Stimulated activated naive CD8-positive, alpha-beta T cell treated with anti-CD3 and anti-CD28 coated beads, Interleukin-15, amount 100 ng/mL, for 72 hours (primary cell): ENCODE measurements at places on chromosomes 13 and 19.

DNA sequence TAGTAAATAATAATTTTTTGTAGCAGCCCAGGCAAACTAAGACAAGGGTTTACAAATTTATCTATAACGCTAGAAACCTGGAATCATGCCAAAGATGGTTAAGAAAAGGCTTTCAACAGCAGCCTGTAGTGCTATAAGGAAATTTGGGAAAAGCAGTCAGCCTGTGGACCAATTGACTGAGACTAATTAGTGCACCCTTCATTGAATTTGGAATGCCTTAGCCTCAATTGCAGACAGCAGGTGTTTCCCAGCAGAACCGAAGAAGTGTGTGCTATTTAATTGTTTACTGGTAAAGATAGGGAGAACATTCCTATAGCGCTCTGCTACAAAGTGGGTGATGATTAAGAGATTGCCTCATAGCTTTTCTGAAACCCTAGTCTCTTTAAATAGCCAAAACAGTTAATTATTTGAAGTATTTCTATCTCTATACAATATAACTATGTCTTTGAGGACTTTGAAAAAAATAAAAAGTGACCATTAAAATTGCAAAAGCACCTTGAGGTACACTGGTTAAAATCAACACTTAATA, 1884.3 kb upstream of the PCDH20 start:
- no peak for DNase-seq

DNA sequence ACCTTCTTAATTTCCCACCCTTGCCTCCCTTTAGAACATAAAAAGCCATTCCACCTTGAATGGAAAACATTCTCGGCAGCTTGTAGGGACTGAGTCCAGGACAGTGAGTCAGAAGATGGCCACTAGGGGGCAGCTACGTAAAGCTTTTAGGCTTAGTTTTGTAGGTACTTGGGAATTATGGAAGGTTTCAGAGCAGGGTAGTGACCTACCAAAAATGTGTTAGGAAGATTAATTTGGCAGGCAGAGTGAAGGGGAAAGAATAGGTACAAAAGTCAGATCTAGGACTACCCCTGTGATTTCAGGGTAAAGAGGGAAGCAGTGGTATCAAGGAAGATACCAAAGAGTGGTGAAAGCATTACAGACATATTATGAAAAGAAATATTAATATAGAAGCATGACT, 198.4 kb downstream of the NDFIP2 start:
- DNase-seq, result peak; percentile 22

DNA sequence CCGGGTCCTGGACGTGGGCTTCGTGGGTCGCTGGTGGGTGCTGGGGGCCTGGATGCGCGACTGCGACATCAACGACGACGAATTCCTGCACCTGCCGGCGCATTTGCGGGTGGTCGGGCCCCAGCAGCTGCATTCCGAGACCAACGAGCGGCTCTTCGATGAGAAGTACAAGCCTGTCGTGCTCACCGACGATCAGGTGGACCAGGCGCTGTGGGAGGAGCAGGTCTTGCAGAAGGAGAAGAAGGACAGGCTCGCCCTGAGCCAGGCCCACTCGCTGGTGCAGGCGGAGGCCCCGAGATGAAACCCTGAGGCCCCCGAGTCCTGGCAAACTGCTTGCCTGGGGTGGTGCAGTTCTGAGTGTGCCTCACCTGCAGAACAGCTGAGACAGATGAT, 787 bp downstream of the TIMM29 start:
- no peak for DNase-seq

DNA sequence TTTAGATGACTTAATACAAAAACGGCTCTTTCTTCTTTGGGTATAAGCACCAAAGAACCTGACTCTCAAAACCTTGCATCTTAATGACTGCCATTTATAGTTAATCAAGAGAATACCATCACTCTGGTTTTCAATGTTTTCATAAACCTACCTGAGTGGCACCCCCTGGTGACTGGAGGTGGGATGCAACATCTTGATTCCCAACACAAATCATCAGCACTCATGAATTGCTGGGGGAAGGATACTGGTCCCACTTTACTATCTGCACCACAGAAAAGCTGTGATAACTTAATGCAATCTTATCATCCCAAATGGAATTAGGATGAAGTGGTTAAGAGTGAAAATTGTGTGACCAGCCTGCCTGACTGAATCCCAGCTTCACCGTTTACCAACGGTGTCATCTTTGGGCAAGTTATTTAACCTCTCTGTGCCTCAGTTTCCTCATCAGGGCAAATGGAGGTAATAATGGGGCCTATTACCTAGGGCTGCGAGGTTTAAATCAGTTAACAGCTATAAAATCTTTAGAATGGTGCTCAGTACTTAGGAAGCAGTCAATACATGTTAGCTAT, 366.4 kb downstream of the KLF12 start:
- DNase-seq, result no peak

DNA sequence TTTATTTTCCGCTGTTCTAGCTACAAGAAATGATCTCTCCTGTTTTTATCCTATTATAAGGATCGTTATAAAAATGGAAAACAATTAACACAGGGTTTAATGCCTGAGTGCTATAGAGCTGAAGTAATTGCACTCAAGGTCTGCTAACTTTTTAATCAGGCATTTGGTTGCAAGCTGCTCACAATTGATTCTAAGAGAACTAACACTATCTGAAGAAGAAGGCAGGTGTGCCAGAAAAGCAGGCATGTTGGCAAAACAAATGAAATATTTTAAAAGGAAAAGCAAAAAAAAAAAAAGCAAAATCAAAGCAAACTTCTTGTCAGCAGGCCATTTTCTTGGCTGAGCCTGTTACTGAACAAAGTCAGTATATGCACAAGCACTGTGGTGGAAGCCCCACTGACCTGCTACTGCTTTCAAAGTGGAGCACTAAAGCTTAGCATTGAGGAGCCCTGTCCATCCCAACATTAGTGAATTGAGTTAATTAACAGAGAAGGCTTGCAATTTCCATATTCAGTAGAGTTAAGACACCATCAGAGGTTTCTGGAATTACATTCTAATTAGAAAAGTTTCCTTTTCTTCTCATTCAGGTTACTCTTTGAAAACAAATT, 574.2 kb downstream of the PCDH9 start:
- no peak for DNase-seq

DNA sequence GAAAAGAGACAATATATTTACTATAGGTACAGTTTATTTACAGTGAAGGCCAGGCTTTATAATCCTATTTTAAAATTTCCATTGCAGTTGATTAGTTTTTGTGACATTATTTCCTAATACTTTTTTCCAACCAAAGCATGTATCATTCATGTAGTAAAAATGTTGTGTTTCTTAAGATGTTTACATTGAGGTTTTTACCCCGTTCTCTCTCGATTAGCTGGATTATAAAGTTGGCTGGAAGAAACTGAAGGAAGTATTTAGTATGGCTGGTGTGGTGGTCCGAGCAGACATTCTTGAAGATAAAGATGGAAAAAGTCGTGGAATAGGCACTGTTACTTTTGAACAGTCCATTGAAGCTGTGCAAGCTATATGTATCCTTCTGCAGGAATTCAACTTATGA, 21.2 kb downstream of the HNRNPM start:
- no peak for DNase-seq

DNA sequence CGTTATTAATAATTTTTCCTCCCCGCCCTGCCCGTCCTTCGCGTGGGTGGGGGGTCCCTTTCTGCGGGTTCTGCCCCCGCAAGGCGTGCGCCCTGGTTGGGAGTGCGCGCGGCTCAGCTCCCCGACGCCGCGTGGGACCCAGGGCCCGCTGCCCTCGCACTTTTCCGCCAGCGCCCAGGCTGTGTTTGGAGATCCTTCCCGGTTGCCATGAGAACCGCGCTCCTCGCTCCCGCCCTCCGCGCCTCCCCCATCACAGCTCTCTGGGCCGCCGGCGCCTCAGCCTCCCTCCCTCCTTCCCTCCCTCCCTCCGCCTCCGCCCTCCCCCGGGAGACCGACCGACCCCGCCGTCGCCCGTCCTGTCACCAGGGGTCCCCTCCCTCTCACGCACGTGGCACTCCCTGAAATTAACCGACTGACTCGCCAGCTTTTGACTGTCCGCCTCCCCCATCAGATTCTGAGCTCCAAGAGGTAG, 2.4 kb upstream of the SSBP4 start:
- DNase-seq, result peak; percentile 67

DNA sequence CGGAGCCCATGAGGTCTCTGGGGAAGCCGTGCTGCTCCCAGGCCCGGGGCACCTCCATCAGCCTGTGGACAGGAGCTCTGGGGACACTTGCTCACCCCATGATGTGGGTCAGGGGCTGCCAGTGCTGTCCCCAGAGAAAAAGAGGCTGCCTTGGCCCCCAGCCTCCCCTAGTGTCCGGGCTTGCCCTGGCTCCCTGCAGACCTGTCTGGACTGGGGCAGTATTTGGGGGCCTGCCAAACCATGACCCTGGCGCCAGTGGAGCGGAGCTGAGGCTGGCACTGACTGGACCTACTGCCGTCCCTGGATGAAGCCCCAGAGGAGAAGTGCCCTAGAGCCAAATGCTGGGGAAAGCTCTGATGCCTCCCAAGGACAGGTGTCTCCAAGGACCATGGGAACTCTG, 30.4 kb downstream of the ELAVL1 start:
- no peak for DNase-seq

- DNase-seq, result no peak
Measured at GRCh38 chr13:34627509-34628208, 314.4 kb upstream of the NBEA start.

- DNase-seq, result no peak
Measured at GRCh38 chr19:3140667-3141038, 4.8 kb downstream of the GNA15 start.

GRCh38 chr13:39612023-39612637, 9.1 kb upstream of the LHFPL6 start:
- peak; percentile 35 for DNase-seq

GRCh38 chr13:85725433-85725832, 73.8 kb downstream of the SLITRK6 start:
- no peak for DNase-seq

- DNase-seq, result no peak
Measured at GRCh38 chr19:46254776-46255175, 25.2 kb downstream of the IGFL1 start.

DNA sequence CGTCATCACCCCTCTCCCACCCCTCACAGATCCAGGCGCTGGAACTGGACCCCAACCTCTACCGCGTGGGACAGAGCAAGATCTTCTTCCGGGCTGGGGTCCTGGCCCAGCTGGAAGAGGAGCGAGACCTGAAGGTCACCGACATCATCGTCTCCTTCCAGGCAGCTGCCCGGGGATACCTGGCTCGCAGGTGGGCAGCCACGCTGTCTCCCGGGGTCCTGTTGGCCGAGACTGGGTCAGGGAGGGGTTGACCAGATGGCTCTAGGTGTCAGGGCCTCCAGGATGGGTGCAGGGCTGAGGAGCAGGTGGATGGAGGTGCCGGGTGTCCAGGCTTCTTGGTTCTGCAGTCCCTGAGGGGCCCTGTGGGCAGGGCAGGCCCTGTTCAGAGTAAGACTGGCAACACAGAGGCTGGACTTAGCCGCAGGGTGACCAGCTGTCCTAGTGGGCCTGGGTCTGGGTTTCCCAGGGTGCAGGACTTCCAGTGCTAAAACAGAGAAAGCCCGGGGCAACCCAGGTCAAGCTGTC, 58.1 kb downstream of the MYH14 start:
- DNase-seq, result no peak

GRCh38 chr19:41001243-41001971, 10.3 kb downstream of the CYP2B6 start:
- no peak for DNase-seq

GRCh38 chr13:73075546-73075945, 16.7 kb downstream of the KLF5 start:
- DNase-seq, result no peak

DNA sequence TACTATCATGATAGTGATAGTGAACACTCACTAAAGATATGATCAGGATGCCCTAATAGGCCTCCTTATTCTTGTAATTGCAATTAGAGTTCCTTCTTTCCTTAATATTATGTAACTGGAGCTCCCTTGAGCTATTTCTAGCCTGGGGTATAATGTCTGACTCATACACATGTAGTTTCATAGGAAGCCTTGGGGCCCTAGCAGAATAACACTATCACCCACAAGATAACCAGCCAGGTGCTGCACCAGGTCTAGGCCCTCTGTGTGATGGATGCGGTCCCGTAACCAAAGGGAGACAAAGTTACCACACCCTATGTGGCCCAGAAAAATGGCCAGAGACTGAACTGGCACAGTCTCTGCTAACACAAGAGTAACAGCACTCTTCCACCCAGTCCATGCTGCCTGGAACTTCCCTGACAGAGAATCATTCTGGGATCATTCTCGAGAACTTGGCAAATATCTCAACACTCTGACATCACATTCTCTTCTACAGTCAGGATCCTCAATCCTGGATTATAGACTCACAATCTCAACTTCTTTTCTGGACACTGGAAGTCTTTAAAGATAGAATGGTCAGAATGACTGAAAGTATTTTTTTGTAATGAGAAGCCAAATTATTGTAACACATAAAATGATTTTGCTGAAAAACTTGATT, 32.6 kb upstream of the IGFL4 start:
- DNase-seq, result no peak

- no peak for DNase-seq
Measured at GRCh38 chr13:110798081-110798994, 84.8 kb downstream of the ING1 start.

- DNase-seq, result no peak
Measured at GRCh38 chr13:98746968-98747367, 5.5 kb downstream of the SLC15A1 start.

- DNase-seq, result no peak
Measured at GRCh38 chr19:50601407-50602088, 33.3 kb upstream of the LRRC4B start.

DNA sequence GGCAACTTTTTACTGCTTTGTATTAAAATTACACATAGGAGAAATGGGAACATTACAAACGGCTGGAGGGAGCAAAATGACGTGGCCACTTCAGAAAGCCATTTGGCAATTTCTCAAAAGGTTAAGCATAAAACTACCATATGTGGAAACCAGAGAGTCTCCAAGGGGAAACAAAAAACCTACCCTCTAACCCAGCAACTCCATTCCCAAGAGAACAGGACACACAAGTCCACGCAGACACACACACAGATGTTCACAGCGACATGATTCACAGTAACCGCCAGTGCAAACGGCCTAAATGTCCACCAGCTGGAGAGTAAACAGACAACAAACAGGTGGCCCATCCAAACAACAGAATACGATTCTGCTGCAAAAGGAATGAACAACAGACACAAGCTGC, 37.2 kb downstream of the STK24 start:
- no peak for DNase-seq

DNA sequence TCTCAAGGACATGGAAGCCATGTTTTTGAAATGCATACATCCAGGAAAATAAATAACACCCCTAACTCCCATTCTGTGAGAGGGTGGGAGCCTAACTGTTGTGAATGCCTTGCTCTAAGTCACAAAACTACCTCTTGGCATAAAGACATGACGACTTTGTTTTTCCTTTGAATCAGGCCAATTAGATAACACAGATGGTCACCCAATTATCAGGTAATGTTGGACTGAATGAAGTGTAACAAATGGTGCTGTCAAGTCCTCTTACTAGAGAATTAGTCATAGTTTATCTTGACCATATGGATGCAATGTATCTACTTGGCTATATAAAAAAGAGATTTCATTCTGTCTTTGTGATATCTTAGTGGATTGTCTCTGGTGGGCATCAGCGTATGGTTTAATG, 553.6 kb upstream of the ATXN8OS start:
- no peak for DNase-seq

- DNase-seq, result no peak
Measured at GRCh38 chr19:52140032-52140710, 433 bp upstream of the ZNF616 start.

- no peak for DNase-seq
Measured at GRCh38 chr13:84121456-84121855, 239.2 kb upstream of the SLITRK1 start.

GRCh38 chr13:98890925-98891324, 86.9 kb downstream of the DOCK9 start:
- no peak for DNase-seq
